ENCODE measurements at places on chromosomes 3 and 15.

DNA sequence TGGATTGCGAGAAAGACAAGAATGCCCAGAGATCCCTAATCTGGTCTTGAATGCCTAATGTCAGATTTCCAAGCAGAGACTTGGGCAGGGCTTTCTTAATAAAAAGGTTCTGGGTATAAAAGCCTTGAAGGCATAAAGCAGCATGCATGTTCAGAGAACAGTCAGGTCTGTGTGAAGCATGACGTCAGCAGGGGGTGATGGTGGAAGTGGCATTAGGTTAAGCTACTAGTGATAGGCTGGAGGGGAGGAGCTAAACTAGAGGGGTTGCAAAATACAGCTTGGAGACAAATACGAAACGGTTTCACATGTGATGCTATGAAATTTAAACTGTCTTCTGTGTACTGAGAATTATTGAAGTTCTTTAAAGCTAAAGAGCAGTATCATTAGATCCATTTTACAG is 125.6 kb downstream of the VPS8 start:
- no peak for DNase-seq

DNA sequence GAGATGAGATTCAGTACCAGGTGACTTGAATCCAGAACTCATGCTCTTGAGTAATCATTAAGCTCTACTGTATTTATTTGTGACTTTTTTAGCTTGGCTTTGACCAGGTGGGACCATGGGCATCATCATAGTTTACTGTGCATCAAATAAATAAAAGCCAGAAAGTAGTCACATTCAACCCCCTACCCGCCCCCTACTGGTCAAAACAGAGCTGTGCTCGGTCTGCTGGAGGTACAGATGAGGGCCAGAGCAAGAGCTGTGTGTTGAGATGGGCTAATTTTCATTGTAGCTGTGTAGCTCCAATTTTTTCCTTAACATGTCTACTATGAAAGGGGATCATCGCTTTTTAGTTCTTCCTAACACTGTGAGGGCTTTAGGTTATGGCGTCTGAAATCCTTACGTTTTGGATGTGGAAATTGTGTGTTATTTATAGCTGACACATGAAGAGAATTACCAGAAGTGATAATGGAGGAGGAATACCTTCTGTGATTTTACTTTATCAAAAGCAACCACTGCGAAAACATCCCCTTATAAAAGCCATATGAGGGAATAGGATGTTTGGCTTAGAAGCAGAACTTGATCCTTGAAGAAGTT is 375.1 kb downstream of the PTPRG start:
- DNase-seq: no peak

GRCh38 chr3:52032702-52033408 is 23.5 kb downstream of the DUSP7 start:
- no peak for DNase-seq

- no peak for DNase-seq
Measured at GRCh38 chr3:54856271-54856670, 71.6 kb downstream of the LRTM1 start.

DNA sequence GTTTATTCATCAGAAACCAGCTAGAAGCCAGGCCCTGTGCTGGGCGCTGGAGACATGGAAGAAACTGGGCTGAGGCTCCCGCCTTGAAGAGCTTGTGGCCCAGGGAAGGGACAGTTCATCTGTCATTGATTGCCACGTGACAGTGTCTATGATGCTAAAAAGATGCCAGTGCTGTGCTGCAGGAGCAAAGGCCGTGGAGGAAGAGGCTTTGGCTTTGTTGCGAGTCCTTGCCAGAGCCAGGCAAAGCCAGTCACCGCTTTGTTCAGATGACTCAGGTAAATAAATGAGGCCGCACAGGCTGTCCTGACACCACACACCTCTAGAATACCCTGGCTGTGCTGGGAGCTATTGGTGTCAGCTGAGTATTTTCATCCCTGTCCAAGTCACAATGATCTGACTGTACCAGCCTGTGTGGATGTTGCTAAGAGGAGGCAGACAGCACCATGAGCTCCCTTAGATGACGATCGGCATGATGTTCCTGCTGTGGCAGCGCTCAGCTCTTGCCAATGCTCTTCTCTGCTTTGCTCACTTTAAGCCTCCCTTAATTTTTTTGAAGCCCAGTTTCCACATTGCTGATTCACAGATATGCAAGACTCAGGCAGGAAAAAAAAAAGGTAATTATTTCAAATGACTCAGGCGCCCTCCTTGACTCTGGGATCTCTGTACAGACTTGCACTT is 77.5 kb downstream of the CCNL1 start:
- DNase-seq: no peak

- no peak for DNase-seq
Measured at GRCh38 chr3:186097663-186098451, 11.0 kb downstream of the ETV5 start.

DNA sequence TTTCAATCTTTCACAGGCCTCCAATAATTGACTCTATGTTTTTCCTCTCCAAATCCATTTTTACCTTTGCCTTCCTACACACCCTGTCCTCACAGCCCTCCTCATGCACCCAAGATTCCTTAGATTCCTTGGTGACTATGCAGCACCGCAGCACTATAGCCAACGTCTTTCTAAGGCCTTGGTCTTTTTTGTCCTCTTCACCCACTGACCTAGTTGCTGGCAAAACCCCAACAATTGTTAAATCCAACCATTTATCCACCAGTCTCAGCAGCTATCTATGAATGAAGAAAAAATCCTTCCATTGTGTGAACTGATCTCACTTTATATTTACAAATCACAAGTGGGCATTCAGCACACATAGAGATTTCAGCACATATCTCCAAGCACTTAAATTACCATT is 203.9 kb downstream of the VGLL3 start:
- DNase-seq: no peak

- no peak for DNase-seq
Measured at GRCh38 chr3:13088028-13089006, 15.1 kb upstream of the IQSEC1 start.

GRCh38 chr3:120566243-120566975 is 29.7 kb upstream of the NDUFB4 start:
- no peak for DNase-seq

GRCh38 chr3:151034303-151034702 is 51.2 kb upstream of the MED12L start:
- DNase-seq: no peak

- no peak for DNase-seq
Measured at GRCh38 chr3:11001020-11001657, 8.6 kb downstream of the SLC6A1 start.

- DNase-seq: no peak
Measured at GRCh38 chr3:43199645-43200306, 86.6 kb upstream of the SNRK start.

- DNase-seq: no peak
Measured at GRCh38 chr3:30544812-30545211, 61.6 kb upstream of the TGFBR2 start.

DNA sequence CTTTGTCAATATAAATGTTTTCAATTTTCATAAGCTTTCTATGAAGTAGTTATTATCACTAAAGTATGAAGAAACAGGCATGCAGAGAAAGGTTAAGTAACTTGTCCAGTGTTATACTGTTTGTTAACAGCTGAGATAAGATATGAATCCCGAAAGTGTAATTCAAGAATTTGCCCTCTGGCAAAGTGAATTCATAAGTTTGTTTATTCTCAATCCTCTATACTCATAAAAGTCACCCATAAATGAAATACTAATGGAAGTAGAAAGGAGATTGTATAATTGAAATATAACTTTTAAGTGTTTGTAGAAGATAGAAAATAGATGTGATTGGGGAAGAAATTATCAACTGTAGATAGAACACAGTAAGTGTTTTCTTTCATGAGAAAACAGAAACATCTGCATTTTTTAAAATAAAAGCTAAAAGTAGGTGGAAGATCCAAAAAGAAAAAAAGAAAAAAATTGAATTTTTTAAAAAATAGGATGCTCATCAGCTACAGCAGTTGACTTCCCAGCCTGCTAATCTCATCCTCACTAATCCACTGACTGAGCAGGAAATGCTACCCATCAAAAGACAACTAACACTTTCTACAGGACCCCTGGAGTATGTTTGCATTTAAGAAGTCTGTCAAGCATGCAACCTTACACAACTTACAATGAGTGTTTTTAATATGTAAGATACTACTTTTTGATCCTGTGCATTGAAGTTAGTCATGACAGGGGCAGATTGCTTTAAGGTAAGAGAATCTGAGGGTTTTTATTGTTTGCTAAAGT is 878.1 kb downstream of the SI start:
- no peak for DNase-seq

- DNase-seq: no peak
Measured at GRCh38 chr3:182618981-182619591, 174.2 kb upstream of the ATP11B start.

GRCh38 chr15:86489981-86490380 is 410.3 kb downstream of the AGBL1 start:
- no peak for DNase-seq

- DNase-seq: no peak
Measured at GRCh38 chr3:100396967-100397366, 3.9 kb downstream of the TOMM70 start.

GRCh38 chr15:85518979-85519761 is 138.8 kb downstream of the AKAP13 start:
- DNase-seq: no peak

DNA sequence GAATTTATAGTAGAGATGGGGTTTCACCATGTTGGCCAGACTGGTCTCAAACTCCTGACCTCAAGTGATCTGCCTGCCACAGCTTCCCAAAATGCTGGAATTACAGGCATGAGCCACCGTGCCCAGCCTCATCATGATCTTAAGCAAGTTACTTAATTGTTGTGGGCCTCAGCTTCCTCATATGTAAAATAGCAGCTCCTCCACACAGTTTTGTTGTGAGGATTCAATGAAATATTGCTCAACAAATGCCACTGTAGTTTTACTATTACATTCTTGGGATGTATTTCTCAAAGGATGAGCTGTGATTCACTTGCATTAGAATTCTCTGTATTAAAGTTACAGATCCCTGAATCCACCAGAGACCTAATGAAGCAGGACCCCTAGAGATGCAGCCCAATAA is 168.8 kb downstream of the ADAMTS9 start:
- DNase-seq: no peak

DNA sequence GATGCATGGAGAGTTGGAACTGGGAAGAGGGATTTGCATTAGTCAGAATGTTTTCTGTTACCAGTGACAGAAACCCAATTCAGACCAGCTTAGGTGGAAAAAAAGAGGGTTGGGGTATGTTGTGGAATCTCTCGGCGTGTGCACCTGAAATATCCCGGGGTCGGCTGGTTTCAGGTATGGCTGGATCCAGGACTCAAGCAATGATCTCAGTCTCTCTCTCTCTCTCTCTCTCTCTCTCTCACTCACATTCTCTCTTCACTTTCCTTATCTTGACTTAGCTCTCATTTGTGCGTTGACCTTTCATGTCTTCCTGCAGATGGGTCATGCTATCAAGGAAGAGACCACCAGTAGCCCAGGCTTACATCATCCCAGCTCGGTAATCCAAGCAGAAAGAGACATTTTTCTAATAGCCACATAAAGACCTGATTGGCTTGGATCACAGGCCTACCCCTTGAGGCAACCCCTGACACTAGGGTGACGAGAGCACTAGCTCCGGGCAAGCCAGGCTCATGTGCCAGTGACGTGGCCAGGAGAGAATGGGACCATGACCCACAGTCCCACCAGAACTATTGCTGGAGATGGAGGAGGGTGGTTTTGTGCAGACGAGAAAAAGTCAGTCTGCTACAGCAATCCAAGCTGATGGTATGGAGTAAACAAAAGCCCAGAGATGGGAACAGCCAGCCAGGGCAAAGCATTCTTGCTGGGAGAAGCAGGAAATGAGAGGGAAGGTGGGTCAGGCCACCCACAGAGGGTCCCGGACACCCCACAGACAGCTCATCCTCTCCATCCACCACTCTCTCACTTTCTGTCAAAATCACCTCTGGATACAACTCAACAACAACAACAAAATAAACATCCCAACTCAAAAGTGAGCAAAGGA is 91.7 kb downstream of the CHSY1 start:
- no peak for DNase-seq

- no peak for DNase-seq
Measured at GRCh38 chr3:86029590-86029989, 961.4 kb downstream of the VGLL3 start.

GRCh38 chr3:63705092-63705645 is 52.7 kb downstream of the SNTN start:
- DNase-seq: no peak

DNA sequence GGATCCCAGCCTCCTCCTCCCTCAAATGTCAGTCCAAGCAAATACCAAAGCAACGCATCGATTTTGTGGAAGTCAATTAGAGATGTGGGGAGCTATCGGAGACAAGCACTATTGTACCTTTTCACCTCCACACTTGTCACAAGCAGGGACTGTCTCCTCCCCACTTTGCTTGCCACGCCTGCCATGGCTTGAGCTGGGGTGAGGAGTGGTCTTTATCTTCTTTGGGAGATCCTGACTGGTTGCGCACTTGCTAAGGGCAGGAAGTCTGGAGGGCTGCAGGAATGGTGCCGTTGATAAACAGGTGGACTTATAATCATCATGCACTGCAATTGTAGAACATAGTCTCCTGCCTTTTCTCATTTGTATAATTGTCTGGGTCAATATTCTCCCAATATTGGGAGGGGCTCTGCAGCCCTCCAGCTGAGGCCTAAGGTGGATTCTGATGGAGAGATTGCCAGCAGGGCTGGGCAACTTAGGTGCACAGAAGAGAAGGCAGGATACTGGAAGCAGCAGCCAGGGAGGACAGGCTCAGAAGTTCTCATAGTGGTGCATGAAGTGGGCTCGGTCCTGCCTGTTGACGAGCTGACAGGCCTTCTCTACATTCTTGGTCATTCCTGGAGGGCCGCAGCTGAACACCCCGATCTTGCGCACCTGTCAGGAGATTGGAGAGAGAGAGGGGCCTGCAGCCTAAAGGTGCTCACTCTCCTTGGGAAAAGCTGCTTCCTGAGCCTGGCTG is 20.2 kb downstream of the DUOX2 start:
- no peak for DNase-seq

- no peak for DNase-seq
Measured at GRCh38 chr3:58238830-58239229, 1.2 kb downstream of the ABHD6 start.

GRCh38 chr3:69142797-69143454 is 20.5 kb upstream of the LMOD3 start:
- DNase-seq: no peak

- DNase-seq: no peak
Measured at GRCh38 chr3:13095408-13095937, 22.2 kb upstream of the IQSEC1 start.

DNA sequence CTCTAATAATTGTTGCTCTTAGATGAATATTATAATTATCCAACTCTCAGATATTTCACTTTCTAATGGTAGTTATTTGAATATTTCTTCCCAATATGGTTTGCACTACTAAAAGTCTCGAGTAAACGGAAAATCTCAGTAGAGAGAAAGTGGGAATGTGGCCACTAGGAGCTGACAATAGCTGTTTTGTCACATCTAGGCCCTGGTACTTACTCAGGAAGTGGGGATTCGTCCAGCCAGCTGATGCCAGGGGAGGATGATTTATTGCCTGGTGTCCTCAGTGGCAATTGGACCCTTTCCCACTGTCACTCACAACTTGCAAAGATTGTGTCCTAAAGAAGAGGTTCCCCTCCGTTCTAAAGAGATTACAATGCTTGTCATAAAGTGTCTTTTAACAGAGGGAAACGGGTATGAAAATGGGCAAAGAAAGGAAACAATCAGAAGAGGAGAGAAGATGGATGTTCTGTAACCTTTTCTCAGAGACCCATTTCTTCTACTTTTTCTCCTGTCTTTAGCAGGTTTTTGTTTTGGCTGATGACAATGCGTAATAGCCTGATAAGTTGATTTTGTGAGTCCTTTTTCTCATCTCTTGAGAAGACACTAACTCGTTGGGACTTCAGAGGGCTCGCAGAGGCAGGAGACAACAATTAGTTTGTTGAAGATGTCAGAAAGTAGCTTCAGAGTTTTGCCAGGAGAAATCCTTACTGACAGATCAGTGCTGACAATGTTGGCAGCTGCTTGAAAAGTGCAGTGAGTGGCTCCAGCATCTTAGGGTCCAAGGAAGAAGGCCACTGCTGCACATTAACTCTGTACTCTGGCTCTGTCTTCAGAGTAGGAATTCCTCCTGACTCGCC is 320.6 kb downstream of the MECOM start:
- DNase-seq: no peak

All from T-helper 17 cell (primary cell).